Sigmoid colon (tissue), 7 donors: ENCODE measurements at places on chromosomes 4 and X. TPM values are rescaled to one million over a fixed set of nuclear protein-coding genes. Genes with fewer than 3 reads are reported as not detected.

The CCSER1 gene
- total RNA-seq: 4.2 TPM

The FAM184B gene
- not detected for total RNA-seq

The RNF212 gene
- total RNA-seq: 12.8 TPM

The CXCL10 gene
- not detected for total RNA-seq

The SPATA4 gene
- 0.36 TPM for total RNA-seq

DNA sequence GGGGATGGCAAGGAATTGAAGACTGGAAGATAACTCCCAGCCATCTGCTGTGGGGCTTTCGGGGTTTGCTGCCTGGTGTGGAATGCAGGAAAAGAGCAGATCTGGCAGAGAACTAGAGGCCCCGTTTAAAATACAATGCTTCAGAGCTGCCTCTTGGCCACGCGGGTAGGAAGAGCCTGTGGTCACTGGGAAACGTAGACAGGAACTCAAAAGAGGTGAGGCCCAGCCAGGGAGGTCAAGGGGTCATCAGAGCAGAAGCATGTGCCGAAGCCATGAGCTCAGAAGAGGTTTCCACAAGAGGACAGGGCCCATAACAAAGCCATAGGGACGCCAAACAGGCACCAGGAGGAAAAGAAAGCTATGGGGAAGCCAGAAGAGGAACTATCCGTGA lies 14.5 kb upstream of the STS start:
- H3K27ac ChIP-seq: no peak overlapping the region
- peaks cover 13% of the 10 kb centered on the region for H3K4me1 ChIP-seq
- no peaks in the 10 kb centered on the region for H3K36me3 ChIP-seq
- no peak for DNase-seq

DNA sequence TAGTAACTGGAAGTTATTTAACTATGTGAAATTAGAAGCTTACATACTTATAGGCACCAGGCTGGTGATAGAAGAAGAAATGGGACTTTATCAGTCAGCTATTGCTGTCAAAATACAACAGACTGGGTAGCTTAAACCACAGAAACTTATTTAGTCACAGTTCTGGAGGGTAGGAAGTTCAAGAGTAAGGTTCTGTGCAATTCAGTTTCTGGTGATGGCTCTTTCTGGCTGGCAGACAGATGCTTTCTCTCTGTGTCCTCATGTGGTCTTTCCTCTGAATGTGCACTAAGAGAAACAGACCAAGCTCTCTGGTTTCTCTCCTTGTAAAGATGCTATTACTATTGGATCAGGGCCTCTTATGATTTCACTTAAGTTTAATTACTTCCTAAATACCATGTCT lies 92.1 kb upstream of the ANKRD50 start:
- H3K4me1 ChIP-seq: no peaks in the 10 kb centered on the region
- no peaks in the 10 kb centered on the region for H3K36me3 ChIP-seq
- no peak overlapping the region for H3K27ac ChIP-seq
- H3K4me3 ChIP-seq: no peak overlapping the region

- DNase-seq: no peak
- peak overlapping the region; percentile 97 for H3K27ac ChIP-seq
- no peaks in the 10 kb centered on the region for H3K36me3 ChIP-seq
- H3K4me1 ChIP-seq: no peaks in the 10 kb centered on the region
- H3K4me3 ChIP-seq: no peak overlapping the region
Observed at GRCh38 chr4:7937006-7937405, 2.7 kb downstream of the AFAP1 start.

GRCh38 chr4:159204566-159204965 lies 101.7 kb downstream of the RAPGEF2 start:
- peaks cover 27% of the 10 kb centered on the region for H3K4me1 ChIP-seq
- no peaks in the 10 kb centered on the region for H3K27me3 ChIP-seq
- no peak overlapping the region for H3K4me3 ChIP-seq

GRCh38 chrX:15646543-15646942 lies 18.1 kb downstream of the CLTRN start:
- no peaks in the 10 kb centered on the region for H3K27me3 ChIP-seq
- no peak overlapping the region for H3K4me3 ChIP-seq
- no peaks in the 10 kb centered on the region for H3K36me3 ChIP-seq
- no peak for DNase-seq
- no peaks in the 10 kb centered on the region for H3K4me1 ChIP-seq

GRCh38 chrX:87475793-87476192 lies 41.8 kb upstream of the KLHL4 start:
- no peaks in the 10 kb centered on the region for H3K36me3 ChIP-seq
- no peak overlapping the region for H3K27ac ChIP-seq
- no peak for DNase-seq

DNA sequence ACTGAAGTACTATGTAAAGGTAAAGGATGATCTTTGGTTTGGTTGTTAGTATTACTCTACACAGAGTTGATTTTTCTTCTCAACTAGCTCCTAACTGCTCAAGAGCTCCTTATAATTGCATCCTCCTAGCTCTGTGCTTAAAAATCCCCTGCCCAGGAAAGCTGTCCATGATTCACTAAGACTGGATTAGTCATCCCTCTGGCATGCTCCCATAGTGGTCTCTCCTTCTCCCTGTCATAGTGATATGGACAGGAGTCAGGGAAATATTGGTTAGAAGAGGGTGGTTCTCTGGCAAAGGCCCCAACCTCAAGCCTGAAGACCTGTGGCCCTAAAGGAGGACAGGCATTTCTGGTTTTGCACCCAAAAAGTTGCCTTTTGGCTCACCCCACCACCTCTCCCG lies 242.3 kb upstream of the KCNIP4 start:
- no peaks in the 10 kb centered on the region for H3K4me1 ChIP-seq
- H3K36me3 ChIP-seq: no peaks in the 10 kb centered on the region
- no peak for DNase-seq
- H3K27me3 ChIP-seq: no peaks in the 10 kb centered on the region

- no peaks in the 10 kb centered on the region for H3K27me3 ChIP-seq
- no peaks in the 10 kb centered on the region for H3K36me3 ChIP-seq
- DNase-seq: no peak
- no peak overlapping the region for H3K4me3 ChIP-seq
Observed at GRCh38 chr4:132809298-132810032, 339.6 kb upstream of the PCDH10 start.

GRCh38 chr4:25919676-25920075 lies 5.7 kb downstream of the SMIM20 start:
- no peak overlapping the region for H3K27ac ChIP-seq
- no peaks in the 10 kb centered on the region for H3K27me3 ChIP-seq
- DNase-seq: no peak
- peaks cover 9% of the 10 kb centered on the region for H3K4me1 ChIP-seq
- no peaks in the 10 kb centered on the region for H3K36me3 ChIP-seq

DNA sequence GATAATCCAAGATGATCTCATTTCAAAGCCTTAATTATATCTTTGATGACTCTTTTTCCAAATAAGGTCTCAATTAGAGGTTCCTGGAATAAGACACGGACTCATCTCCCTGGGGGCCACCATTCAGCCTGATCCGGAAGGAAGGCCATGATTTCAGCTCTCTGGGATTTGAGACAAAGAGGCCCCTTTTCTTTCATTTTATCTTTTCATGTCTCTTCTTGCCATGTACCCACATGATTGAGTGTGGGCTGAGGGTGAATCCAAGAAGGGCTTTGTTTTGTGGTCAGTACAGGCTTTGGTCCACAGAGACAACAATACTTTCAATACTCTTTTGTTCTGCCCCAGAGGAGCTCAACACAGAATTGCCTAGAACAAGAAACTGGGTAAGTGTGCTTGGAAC lies 261.2 kb downstream of the TRIML1 start:
- no peak for DNase-seq
- H3K4me3 ChIP-seq: no peak overlapping the region
- no peaks in the 10 kb centered on the region for H3K27me3 ChIP-seq
- no peaks in the 10 kb centered on the region for H3K4me1 ChIP-seq
- H3K27ac ChIP-seq: no peak overlapping the region

DNA sequence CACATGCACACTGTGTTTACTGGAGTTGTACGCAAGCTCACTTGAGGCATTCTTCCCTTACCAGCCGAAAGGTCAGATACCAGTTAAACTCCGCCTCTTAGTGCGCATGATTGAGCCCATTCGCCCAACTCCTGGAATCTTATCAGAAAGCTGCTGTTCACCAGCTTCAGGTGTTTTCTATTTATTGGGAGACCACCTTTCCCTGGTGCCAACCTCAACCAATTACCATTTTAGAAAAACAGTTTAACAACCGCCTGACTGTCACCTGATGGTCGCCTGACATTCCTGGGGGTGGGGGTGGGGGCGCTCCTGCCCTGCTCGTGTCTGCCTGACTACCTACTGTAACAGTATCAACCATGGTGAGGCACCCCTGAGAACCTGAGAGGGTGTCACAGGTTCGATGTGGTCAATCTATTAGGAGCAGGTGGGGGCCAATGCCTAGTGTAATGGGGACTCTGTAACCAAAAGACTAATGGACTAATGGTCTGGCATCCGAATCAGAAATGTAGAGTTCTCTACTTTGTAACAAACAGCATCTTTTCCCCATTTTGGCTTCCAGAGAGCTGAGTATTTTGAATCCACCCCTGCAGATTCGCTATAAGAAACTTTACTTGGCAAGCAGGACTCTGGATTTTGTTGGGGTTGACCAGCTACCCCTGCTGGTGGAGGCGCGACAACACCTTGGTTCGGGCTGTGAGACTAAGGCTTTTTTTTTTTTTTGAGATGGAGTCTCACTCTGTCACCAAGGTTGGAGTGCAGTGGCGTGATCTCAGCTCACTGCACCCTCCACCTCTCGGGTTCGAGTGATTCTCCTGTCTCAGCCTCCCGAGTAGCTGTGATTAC lies 58.2 kb upstream of the ZNF157 start:
- no peaks in the 10 kb centered on the region for H3K27me3 ChIP-seq
- peak; percentile 69 for DNase-seq
- H3K27ac ChIP-seq: no peak overlapping the region
- no peaks in the 10 kb centered on the region for H3K36me3 ChIP-seq
- no peak overlapping the region for H3K4me3 ChIP-seq
